ENCODE measurements at places on chromosomes 2 and 18.

DNA sequence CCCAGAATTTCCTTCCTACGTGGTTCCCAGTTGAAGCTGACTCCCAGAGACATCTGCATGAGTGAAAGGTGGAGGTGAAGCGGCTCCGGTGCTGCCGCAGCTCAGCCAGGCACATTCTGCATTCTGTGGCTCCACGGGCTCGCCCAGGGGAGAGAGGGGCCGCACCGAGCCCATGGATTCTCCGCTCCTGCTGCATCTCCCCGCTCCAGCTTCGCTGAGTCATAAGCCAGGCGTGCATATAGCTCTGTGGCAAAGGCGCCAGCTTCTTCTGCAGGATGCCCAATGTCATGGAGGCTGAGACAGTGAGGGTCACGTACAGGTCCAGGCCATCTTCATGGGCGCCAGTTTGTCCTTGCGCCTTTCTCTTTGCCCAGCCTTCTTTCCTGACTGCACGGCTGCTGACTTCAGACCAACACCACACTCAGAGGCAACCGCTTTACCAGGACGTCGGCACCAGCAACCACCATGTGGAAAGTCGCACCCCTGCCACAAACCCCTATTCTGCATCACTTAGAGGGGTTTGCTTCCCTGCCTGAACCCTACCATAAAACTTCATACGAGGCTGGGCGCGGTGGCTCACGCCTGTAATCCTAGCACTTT lies 215.7 kb downstream of the MGAT5 start:
- DNase-seq = no peak

DNA sequence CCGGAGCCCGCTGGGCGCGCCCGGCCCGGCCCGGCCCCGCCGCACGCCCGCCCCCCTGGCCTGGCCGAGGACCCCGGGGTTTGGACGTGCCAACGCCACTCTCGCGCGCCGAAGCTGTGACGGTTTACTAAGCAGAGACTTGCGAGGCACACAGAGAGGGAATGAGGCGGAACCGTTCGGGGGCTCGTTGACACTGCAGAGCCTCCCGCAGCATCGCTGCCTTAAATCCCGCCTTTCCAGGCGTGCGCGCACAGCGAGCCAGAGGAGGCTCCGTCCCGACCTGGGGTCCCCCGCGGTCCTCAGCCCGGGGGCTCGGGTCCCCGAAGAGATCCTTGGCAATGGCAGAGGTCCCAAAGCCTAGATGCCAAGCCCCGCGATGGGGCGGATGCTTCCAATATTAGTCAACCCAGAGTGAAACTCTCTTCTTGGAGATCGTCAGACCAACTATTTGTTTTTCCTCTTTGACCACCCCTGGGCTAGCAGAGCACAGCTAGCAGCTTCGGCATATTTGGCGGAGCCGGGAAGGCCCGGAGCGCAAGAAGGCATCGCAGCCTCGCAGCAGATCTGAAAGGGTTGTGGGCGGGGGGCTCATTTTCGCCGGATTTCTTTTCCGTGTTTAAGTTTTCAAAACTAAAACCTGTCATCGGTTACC lies at the start of gene ZNF385B:
TSS of gene ZNF385B (minus strand) at position 197 of the 652 bp plus-strand sequence.
- no peak for DNase-seq

- no peak for DNase-seq
Observed at GRCh38 chr2:224517963-224518362, 67.2 kb downstream of the CUL3 start.

DNA sequence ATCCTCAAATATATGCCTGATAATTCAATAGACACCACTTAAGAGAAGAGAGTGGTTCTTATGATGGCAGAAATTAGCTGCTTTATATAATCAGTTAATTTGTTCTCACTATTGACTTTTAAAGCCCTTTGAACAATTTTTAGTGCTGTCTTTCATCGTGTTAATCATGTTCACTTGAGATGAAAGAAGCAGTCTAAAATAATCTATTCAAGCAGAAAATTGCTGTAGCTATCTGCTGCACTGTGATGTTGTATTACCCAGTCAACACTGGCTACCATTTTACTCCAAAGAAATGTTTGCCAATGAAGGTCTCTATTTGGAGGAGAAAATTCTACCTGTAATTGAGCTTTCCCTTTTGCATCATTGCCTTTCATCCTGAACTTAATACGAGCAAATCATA lies 459.8 kb upstream of the FSIP2 start:
- DNase-seq = no peak

DNA sequence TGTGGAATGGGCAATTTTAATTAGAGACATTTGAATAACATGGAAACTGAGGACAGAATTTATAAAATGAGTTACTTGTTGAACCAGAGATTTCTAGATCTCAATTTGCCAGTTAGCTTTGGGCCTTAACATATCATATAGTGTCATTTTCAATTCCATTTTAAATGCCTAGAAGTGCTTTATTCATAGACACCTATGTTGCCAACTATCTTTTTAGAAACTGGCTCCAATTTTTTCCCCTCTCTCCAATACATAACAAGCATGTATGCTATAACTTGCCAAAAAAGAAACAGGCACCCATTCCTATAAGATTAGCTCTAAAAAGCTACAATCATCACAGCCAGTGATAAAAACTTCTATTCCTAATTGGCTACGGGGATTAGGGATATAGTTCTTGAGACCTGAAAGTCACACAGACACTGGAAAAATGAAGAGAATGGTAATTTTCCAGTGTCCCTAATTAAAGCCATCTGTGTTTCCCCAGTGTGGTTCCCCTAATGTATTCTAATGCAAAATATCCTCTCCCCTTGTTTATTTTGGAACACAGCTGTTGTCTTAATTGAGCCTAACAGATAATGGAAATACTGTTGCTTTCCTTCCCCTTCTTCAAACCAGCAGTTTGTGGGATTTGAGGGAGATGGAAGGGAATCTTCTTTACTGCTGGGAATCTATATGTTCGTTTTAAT lies 205.5 kb upstream of the FSHR start:
- no peak for DNase-seq

DNA sequence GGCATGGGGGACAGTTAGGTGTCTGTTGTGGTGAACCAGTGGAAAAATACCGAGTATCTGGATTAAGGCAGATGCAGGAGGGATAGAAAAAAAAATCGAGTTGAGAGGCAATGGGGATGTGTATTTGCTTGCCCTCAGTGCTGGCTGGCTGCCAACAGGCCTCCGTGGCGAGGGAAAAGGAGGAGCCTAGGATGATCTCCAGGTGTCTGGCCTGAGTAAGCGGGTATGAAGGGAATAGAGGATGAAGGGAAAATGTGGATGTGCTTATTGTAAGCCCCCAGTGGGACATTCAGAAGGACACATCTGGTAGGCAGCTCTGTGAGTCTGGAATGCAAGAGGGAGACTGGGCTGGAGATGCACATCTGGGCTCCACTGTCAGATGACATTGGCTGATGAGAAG lies 22.8 kb downstream of the KCNS3 start:
- DNase-seq = no peak

DNA sequence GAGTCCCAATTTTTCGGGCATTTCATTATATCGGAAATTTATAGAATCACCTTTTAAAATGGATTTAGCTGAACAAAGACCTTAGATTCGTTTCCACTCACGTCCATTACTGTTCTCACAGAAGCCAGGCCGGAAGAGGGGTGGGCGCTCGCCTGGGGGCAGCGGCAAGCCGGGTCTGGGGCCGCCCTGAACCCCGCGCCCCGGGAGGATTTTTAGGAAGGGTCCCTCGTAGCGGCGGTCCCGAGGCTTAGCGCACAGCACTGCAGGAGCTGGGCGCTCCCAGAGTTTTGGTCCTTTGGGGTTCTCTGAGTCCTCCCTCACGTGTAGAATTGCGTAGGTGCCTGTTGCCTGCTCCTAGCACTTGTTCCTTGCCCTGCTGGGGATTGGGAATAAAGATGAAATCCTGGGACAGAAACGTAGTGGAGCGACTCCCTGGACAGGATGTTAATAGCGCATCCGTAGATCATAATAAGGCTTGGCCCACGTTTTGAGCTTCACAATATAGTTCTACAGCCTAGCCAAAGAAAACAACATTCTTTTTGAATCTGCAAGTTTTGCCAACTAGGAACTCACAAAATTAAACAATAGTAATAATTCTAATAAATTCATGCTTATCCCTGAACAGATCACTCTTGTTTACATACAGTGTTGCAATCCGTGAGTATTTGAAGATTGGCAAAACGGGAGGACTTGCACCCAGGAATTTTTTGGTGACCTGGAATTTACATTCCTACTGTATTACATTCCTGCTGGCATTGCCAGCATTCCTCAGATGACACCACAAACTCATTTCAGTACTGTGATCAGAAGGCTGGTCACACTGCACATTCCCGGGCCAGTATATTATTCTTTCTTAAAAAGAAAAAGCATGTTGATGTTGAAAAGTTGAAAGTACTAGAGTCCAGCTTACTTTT lies 875 bp downstream of the C18orf63 start:
- DNase-seq = peak; percentile 83

DNA sequence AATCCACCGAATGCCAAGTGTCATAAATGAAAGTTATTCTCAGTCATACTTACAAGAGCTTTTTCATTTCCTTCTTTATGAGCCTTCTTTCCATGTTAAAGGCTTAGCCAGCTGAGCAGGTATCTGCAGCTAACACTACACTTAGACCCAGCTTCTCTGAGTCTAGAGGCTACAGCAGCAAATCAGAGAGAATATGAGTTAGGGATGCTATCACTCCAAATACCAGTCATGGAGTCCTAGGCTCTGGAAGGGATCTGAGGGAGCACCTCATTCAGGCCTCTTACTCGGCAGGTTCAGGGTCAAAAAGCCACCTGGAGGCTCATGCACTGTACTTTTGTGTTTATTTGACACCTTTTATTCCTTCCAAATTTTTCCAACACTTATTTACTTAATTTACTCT lies 2.9 kb downstream of the C2orf80 start:
- DNase-seq = no peak

DNA sequence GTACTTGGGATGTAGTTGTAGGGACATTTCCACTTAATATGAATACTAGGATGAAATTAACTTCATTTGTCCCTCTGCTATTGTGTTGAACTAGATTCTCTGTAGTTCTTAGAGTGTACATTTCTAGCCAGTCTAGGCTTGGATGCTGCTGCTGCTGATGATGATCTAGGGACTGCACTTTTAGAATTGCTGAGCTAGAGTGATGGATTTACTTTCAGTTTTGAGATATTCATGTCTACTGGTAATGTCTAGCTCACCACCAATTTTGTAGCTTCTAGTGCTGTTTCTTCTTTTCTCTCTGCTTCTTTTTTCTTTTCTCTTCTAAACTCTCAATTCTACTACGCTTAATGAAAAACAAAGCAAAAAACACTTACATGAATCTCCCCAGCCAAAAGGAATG lies 49.4 kb downstream of the MRPS9 start:
- no peak for DNase-seq

DNA sequence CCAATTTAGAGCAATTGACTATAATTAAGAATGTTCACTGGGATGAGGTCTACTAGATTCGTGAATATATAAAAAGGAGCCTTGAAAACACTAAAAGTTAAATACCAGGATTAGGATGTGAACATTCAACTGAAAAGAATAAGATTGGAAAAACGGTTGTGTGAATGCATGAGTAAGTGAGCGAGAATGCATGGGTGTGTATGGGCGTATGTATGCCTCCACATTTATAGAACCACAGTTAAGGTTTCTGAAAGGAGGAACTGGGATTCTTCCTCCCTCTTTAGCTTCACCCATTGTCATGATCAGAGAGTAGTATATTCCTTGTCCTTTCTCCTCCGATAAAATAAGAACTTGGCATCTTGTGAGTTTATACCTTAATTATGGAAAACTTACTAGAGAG lies 151.1 kb upstream of the UBE2E3 start:
- peak; percentile 48 for DNase-seq

- no peak for DNase-seq
Observed at GRCh38 chr2:124320051-124320688, 295.1 kb downstream of the CNTNAP5 start.

DNA sequence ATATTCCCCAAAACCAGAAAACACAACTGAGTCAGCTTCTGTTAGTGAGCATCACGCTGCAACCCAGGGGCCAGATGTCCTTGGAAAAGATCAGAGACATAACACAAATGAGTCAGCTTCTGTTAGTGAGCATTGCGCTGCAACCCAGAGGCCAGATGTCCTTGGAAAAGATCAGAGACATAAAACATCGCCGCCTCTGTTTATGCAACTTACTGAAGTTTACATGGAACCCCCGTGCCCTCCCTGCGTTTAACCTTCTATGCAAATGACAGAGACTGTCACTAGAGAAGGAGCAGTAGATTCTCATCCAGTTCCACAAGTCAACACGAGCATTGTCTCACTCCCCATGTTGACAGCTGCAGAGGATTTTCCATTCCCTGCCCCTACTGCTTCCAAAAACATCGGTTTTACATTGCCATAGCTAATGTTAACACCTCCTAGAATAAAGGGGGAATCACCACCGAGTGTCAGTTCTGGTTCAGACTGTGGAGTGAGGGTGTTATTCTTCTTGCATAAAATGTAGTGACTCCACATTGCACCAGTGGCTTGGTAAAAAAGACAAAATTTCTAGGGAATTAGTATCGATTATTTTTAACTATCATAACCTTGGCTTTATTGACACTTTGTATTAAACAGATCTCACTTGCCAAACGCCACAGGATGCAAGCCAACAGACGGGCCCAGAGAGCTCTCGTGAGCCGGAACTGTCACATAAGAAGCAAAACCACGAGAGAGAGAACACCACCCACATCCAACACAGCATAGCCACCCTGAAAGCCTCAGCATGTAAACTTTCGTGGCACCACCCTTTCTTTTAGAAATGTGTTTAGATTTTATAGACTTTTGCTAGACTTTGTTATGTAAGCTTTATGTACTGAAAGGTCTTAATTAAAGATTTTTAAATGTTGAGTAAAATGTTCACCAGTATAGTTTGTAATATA lies 87.7 kb downstream of the SH3YL1 start:
- no peak for DNase-seq

GRCh38 chr2:214631406-214631805 lies 178.1 kb downstream of the BARD1 start:
- no peak for DNase-seq

DNA sequence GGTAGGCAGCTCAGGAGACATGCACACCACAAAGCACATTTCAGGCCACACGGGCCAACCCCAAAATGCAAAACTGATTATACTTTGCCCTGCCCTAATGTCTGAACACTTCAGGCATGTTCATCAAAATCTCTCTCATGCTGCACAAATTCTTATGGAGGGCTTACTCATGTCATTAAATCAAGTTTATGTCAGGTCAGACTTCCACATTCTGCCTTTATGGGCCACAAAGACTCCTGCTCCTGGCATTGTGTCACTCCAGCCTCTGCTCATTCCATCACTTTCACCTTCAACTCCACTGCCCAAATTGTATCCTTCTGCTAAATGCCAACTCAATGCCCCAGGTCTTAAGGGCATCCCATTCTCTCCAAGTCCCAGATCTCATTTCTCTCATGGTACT lies 9.2 kb downstream of the UXS1 start:
- no peak for DNase-seq

- DNase-seq = no peak
Observed at GRCh38 chr18:61198486-61198885, 134.7 kb upstream of the CDH20 start.

DNA sequence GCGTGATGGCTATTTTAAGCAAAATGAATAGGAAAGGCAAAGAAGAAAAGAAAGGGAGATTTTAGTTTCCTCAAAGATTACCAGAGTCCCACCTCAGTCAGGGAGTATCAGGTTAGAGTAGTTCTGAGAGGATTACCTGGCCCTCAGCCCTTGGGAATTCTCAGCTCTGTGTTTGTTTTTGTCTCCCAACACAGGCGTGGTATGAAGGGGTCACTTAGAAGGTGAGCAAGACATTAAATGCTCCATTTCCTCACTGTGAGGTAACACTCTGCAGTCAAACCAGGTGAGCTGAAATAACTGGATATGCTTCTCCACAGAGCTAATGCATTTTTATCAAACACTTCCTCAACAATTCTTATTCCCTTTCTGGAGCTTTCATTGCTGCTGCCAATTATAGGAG lies 232.2 kb downstream of the IKZF2 start:
- DNase-seq = no peak

- DNase-seq = no peak
Observed at GRCh38 chr2:31980674-31981356, 30.0 kb downstream of the MEMO1 start.
